Ovary (tissue), 10 donors: ENCODE measurements at places on chromosomes 1 and 21. TPM values are rescaled to one million over a fixed set of nuclear protein-coding genes. Genes with fewer than 3 reads are reported as not detected.

- no peaks in the 10 kb centered on the region for H3K27me3 ChIP-seq
- DNase-seq, result no peak
- H3K4me1 ChIP-seq, result no peaks in the 10 kb centered on the region
- no peak overlapping the region for H3K27ac ChIP-seq
- no peaks in the 10 kb centered on the region for H3K36me3 ChIP-seq
Measured at GRCh38 chr1:113691184-113691583, 68.1 kb downstream of the PHTF1 start.

DNA sequence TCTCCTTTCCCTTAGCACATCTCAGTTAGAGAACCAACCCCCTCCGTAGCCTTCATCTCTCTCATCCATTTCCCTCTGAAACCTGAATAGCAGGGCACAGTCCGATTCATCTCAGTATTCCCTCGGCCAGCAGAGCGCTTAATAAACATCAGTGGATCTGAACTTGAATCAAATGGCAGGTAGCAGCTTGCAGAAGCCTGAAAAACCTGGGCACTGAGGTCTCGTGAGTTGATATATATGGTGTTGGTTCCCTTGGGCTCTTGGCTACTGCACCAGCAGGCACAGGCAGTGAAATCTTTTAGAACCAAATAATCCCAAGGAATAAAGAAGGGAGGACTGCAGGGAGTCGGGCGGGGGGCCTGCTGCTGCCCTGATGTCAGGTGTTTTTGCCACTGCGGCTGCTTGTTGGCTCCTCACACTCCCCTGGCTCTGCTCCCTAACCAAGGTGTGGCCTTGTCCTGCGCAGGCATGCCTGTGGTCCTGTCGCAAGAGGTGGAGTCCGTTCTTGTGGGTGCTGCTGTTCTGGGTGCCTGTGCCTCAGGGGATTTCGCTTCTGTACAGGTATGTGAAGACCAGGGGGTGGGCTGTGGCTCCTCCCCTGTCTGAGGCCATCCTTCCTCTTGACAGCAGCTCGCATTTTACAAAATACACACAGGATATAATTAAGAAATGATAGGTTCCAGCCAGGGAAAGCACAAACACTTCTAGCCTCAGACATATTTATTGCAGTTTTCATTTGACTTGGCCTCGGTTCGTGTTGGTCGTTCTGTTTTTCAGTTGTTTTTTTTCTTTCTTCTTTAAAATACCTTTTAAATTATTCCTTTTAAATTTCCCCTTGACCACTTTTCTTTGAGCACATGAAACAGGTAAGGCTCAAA lies 140.9 kb upstream of the HOOK1 start:
- peak overlapping the region; percentile 39 for H3K27ac ChIP-seq

DNA sequence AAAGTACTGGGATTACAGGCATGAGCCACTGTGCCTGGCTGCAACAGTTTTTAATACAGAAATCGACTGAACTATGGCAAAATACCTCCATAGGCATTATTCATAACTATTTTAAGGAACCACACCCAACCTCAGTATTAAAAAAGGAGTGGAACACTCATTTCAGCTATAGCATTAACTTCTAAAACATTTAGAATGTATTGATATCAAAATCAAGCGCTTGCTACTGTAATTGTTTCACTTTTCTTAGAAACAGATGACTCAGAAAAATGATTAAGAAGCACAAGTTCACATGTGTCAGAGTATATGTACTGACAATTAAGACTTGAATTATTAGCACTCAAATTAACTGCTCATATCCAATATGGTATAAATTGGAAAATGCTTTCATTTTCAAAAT lies 15.1 kb downstream of the AIDA start:
- no peaks in the 10 kb centered on the region for H3K4me1 ChIP-seq
- H3K4me3 ChIP-seq, result no peak overlapping the region
- no peak for DNase-seq

DNA sequence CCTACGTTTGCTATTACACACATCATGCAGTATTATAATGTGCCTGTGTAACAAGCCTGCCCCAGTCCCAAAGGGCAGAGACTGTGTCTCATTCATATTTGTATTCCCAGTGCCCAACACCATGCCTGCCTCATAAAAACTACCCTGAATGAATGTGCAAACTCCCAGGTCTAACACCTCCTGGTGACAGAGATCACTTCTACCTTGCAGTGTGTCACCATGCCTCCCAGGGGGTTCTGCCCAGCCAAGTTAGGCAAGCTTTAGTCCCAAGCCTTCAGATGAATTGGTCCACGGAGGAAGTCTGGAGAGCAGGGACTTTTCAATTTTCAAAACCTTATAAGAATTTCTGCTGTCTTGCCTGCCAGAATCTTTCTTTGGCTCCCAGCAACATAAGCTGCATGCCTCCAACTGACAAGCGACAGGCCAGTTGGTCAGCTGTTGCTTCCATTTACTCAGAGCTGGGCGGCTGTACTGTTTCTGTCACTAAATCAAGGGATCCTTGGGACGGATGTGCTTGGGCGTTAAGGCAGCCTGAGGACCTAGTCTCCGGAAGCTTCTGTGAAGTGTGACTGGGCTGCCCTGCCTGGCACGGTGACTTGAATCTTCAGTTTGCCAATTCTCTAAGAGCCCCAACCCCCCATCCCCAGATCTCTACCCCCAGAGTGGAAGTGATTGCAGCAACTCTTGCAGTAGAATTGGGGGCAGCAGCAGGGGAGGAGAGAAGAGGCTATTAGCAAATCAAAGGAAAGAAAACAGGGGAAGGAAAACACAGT lies 1.2 kb downstream of the RXRG start:
- no peaks in the 10 kb centered on the region for H3K36me3 ChIP-seq
- H3K27ac ChIP-seq, result no peak overlapping the region
- DNase-seq, result no peak

USH2A gene
- not detected for total RNA-seq

- DNase-seq, result no peak
- H3K27me3 ChIP-seq, result no peaks in the 10 kb centered on the region
- H3K4me3 ChIP-seq, result no peak overlapping the region
- H3K27ac ChIP-seq, result no peak overlapping the region
Measured at GRCh38 chr1:175978926-175979325, 228.2 kb downstream of the COP1 start.
